Kidney epithelial cell (primary cell): ENCODE measurements at places on chromosomes 11 and 22. TPM values are rescaled to one million over a fixed set of nuclear protein-coding genes. Genes with fewer than 3 reads are reported as not detected.

Gene P2RY6
- total RNA-seq: 4.5 and 6.1 TPM in 2 replicates

Gene TENM4
- total RNA-seq: 35.3 and 49.4 TPM in 2 replicates

Gene NPTXR
- 2.4 and 5.4 TPM in 2 replicates for total RNA-seq

Gene IL18BP
- total RNA-seq: 2.9 and 6.4 TPM in 2 replicates

Gene TRPC6
- total RNA-seq: not detected in 2 replicates

Gene CHRDL2
- not detected in 2 replicates for total RNA-seq

Gene RPS6KB2
- 64.6 and 86.5 TPM in 2 replicates for total RNA-seq

Gene CDON
- total RNA-seq: 8.1 and 10.4 TPM in 2 replicates

Gene PKP3
- total RNA-seq: 23.9 and 24.9 TPM in 2 replicates

Gene OR4C15
- total RNA-seq: not detected in 2 replicates

Gene ME3
- total RNA-seq: 35.7 and 43.1 TPM in 2 replicates

Gene INPP5J
- total RNA-seq: 5.5 and 5.6 TPM in 2 replicates

Gene TRIM48
- total RNA-seq: not detected in 2 replicates

Gene NEFH
- 5.2 and 5.7 TPM in 2 replicates for total RNA-seq

Gene SLC17A6
- not detected in 2 replicates for total RNA-seq

Gene GP1BB
- total RNA-seq: 0.50 and 1.8 TPM in 2 replicates

Gene C22orf31
- total RNA-seq: not detected in 2 replicates

Gene KRTAP5-1
- not detected in 2 replicates for total RNA-seq

Gene C11orf16
- total RNA-seq: not detected in 2 replicates

Gene OR2D3
- total RNA-seq: not detected in 2 replicates

Gene TMPRSS5
- 0.07 TPM in 1 of 2 replicates, not detected in the other for total RNA-seq

Gene OR5P2
- total RNA-seq: not detected in 2 replicates

Gene SMIM35
- not detected in 2 replicates for total RNA-seq
